ENCODE measurements at places on chromosomes 13 and 19.
A peak's percentile ranks its signal among the peaks of the same experiment; 100 is the strongest.

- DNase-seq, result no peak
Observed at GRCh38 chr19:41111750-41112295, 2.4 kb upstream of the CYP2F1 start.

DNA sequence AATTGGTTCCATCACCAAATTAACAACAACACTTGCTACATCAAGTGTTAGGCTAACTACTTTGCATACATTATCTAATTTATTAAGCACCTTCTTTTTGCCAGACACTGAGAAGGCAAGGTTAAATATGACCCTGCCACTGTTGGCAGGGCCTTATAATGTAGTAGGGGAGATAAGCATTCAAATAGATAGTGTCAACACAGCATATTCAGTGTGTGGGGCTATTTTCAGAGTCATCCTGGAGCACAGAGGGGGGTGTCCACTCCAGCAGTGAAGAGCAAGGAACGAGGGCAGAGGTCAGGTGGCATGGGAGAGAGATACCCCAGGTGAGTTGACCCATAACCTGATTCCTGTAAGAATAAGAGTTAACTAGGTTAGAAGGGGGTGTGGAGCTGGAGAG is 121.6 kb downstream of the COG6 start:
- DNase-seq, result no peak

- DNase-seq, result peak; percentile 91
Observed at GRCh38 chr19:4400135-4400936, at the start of gene SH3GL1. TSS of gene SH3GL1 (minus strand) at chr19:4400547. CDS start at chr19:4400368, 179 bp downstream.

- DNase-seq, result peak; percentile 75
Observed at GRCh38 chr13:99656092-99656745, 154.9 kb downstream of the TM9SF2 start.

GRCh38 chr19:41154060-41154459 is 39.0 kb upstream of the CYP2S1 start:
- DNase-seq, result no peak

- DNase-seq, result no peak
Observed at GRCh38 chr19:16521715-16522289, 20.4 kb downstream of the CHERP start.

DNA sequence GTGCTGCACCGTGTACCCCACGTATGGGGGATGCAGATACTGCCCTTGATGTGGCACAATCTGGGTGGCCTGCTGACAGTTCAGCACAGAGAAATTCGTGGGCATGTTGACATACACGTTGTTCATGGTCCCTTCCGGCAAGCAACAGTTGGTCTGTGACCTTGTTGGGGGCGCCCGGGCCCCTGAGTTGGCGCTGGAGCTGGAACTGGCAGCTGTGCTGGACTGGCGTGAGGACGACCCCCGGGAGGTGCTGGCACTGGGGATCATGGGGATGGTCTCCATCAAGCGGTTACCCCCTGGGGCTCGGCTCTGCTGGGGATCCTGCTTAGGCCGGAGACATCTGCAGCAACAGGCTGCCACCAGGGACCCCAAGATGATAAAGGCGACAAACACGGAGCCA is 5.2 kb downstream of the SHISA2 start:
- DNase-seq, result no peak

DNA sequence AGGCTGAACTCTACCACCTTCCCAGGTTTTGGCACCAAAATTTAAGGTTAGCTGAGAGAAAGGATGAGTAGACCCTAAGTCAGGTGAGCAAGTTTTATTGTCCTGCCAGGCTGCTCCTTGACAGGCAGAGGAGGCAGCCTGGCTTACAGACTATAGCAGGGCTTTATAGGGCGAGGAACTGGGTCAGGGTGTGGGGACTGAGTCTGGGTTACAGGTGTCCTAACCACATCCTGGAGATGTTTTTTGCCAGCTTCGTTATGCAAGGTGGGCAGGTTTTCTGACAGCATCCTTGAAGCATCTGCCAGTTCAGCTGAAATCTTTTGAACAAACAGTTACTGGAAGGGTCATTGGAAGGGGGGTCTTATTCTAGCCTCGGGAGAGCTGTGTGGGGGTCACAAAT is 905.7 kb upstream of the SLITRK5 start:
- no peak for DNase-seq

GRCh38 chr19:52990759-52991418 is 22.8 kb upstream of the ERVV-1 start:
- DNase-seq, result no peak

- no peak for DNase-seq
Observed at GRCh38 chr13:53042877-53043276, 14.3 kb downstream of the OLFM4 start.

GRCh38 chr19:30558793-30559192 is 186.6 kb downstream of the ZNF536 start:
- no peak for DNase-seq

- no peak for DNase-seq
Observed at GRCh38 chr19:39814595-39814994, 19.4 kb downstream of the DYRK1B start.

- DNase-seq, result no peak
Observed at GRCh38 chr13:78978381-78978998, 319.5 kb upstream of the OBI1 start.

DNA sequence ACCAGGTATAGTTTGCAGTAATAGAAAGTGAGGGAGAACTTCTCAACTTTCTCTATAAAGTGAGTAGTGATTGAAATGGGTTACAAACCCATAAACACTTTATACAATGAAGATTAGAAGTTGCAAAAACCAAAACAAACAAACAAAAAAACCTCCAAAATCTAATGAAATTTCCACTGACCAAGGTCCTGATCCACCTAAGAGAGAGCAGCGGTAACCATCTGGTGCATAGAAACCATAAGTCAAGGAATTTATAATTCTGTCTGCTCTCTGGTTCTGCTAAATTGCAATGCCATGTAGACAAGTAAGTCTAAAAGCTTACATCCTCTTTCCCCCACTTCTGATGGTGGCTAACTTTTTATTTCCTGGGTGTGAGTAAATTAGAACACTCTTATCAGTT is 463.4 kb downstream of the EFNB2 start:
- DNase-seq, result no peak

- no peak for DNase-seq
Observed at GRCh38 chr19:15210323-15210781, 9.6 kb upstream of the NOTCH3 start.

GRCh38 chr19:1725100-1726064 is 27.9 kb upstream of the ONECUT3 start:
- peak; percentile 60 for DNase-seq
